ENCODE measurements at places on chromosomes 2 and 18.
A peak's percentile ranks its signal among the peaks of the same experiment; 100 is the strongest.

GRCh38 chr2:177314722-177315264 is 50.3 kb upstream of the NFE2L2 start:
- DNase-seq, result peak; percentile 90

GRCh38 chr18:76963936-76964335 is 141.6 kb downstream of the ZNF236 start:
- DNase-seq, result no peak

DNA sequence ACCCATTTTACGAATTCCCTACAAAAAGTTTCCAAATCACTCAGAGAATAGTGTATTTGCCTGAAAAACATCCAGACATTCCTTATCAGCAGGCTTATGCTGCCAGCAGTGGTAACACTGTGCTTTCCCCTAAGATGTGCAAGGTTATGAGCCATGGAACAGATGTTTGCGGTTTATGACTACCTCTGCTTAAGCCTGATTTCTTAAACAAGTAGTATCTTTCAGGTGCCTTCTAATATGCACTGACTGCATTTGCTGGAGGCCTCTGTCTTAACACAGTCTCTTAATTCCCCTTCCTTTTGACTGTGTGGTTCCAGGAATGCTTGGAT is 54.8 kb downstream of the CDC42EP3 start:
- no peak for DNase-seq

- DNase-seq, result no peak
Observed at GRCh38 chr2:217166241-217166850, 306.5 kb upstream of the TNP1 start.

DNA sequence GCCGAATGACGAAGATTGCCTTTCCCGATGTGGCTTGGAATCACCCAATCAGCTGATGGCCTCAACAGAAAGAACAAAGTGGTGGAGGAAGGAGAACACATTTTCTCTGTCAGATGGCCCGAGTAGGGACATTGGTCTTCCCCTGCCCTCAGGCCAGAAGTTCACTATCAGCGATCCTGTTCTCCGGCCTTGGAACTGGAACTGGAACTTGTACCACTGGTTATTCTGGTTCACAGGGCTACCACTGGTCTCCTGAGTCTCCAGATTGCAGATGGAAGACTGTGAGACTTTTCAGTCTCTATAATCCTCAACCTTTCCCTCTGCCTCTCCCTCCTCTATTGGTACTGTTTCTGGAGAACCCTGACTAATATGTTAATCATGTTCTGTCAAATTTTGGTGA is 180.4 kb downstream of the ANKRD30B start:
- no peak for DNase-seq

- DNase-seq, result peak; percentile 75
Observed at GRCh38 chr2:10395893-10396292, 52.2 kb downstream of the ODC1 start.

- DNase-seq, result no peak
Observed at GRCh38 chr18:36676629-36677028, 152.2 kb downstream of the TPGS2 start.

- DNase-seq, result no peak
Observed at GRCh38 chr2:139359818-139360217, 579.6 kb upstream of the NXPH2 start.

GRCh38 chr2:194539425-194539824 is 1117.6 kb upstream of the SLC39A10 start:
- no peak for DNase-seq

GRCh38 chr2:221779614-221780067 is 207.5 kb upstream of the EPHA4 start:
- no peak for DNase-seq

DNA sequence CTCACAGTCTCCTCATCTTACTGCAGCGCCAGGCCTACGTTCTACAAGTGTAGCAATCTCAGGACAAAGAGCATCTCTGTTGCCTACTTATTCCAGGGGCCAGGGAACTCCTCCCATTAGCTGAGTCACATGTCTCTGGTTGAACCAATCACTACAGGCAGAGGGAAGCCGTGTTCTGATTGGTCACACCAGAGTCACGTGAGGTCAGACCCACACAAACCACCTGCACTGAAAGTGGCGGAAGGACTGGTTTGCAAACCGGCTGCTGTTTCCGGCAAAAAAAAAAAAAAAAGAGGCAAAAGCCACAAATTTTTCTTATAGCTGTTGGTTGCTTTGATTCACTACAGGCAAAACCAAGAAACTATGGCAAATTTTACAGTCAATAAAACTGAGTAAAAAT is 21.9 kb upstream of the USP14 start:
- no peak for DNase-seq

DNA sequence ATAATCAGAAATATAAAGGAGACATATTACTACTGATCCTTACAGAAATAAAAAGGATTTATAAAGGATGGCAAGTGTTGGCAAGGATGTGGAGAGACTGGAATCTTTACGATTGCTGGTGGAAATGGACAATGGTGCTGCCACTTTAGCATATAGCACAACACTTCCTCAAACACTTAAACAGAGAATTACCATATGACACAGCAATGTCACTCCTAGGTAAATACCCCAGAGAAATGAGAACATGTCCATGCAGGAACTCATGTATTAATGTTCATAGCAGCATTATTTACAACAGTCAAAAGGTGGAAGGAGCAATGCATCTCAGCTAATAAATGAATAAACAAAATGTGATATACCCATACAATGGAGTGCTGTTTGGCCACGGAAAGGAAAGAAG is 137.5 kb downstream of the NDUFA10 start:
- DNase-seq, result peak; percentile 38

DNA sequence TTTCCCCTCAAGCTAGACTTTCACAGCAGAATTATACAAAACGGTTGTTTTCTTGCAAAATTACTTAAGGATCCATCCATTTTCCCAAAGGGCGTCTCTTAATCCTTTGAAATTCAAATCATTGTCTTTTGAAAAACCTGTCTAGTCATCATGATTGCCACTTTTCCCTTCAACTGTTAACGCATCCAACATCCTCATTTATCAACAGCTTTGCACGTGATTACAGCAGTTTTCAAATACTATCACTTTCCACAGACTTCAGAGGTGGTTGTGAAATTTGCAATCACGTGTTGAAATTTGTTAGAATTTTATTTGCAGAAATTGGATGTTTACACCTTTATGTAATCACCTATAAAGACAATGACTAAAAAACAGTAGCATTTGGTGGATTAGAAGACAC is 304.4 kb upstream of the SLC39A10 start:
- no peak for DNase-seq

DNA sequence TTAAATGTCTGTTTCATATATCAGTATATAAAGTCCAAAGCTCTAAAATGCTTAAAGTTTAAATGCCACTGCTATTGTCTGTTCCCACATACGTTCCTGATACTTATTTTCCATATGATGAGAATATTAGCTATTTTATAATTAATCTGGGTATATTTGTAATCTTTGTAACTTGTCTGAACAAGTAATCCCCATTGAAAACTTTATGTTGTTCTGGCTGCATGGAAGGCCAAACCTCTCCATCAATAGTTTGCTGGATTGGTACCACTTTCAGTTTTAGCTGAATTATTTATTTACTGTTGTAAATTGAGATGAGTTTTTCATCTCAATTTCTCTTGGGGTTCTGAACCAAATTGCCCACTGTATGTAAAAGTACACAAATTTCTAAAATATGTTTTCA is 1.5 kb downstream of the MBD5 start:
- no peak for DNase-seq

DNA sequence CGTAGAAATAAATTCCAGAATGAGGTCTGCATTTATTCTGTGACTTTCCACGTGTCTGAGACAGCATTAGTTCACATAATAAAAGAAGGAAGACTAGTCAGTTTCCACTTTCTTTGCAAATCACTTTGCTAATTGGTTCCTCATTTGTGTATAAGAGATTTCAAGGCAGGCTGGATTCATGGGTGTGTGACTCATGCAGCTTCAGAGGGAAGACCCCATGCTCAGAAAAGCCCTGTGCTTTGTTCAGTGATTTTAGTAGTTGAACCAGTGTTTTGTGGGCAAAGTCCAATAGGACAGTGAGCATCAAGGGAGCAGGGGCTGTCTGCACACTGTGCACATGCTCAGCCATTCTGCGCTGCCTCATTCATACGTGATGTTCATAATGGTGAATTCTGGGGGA is 297.8 kb downstream of the DLGAP1 start:
- DNase-seq, result no peak

DNA sequence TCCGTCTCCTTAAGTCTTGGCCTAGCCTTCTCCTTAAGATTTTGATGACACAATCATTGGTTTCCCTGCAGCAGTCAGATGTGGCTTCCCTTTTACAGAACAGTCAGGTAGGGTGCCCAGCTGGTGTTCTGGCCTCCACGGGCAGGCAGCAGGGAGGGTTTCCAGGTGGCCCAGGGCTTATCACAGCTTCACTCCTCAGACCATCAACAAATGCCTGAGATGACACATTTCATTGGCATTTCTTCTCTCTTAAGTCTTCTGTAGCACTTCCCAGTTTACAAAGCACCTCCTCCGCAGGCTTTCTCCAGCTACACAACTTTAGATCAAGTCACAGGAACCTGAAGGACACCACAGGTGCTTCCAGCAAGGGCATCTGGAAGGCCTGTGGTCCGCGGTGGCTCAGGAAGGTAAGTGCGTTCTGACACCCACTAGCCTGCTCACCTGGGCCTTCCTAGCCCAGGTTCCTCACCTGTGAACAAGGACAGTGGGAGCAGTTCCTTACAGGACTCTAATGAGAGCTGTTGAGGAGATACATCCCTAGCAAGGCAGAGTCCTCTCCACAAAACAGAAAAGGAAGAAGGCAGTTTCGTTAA is 37.6 kb downstream of the PTPN18 start:
- DNase-seq, result no peak
